Inflammatory macrophage (primary cell): ENCODE measurements at places on chromosomes 12 and 14.
A peak's percentile ranks its signal among the peaks of the same experiment; 100 is the strongest.

- DNase-seq, result peak; percentile 45
These were observed 23.3 kb upstream of the CCER1 start for GRCh38 chr12:90978117-90978770.

DNA sequence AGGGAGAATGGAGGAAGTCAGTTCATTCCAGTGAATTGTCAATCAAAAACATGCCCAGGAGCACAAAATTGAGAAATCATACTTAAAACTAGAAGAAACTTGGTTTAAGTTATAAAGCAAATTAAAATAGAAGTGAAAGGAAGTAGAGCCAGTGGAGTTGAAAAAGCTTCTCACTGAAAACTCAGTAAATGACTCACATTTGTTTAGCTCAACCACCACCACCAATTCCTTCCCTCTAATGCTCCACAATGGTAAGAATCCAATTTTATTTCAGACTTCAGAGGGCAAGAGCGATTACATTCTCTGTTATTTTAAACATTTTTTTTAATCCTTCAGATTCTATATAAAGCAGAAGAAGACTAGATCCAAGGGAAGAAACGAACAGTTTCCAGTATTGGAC is 19.4 kb downstream of the UTP20 start:
- DNase-seq, result no peak

- DNase-seq, result peak; percentile 33
These were observed 175.7 kb upstream of the VASH1 start for GRCh38 chr14:76585616-76586015.

- DNase-seq, result no peak
These were observed 41.7 kb downstream of the PPM1H start for GRCh38 chr12:62893276-62893675.

DNA sequence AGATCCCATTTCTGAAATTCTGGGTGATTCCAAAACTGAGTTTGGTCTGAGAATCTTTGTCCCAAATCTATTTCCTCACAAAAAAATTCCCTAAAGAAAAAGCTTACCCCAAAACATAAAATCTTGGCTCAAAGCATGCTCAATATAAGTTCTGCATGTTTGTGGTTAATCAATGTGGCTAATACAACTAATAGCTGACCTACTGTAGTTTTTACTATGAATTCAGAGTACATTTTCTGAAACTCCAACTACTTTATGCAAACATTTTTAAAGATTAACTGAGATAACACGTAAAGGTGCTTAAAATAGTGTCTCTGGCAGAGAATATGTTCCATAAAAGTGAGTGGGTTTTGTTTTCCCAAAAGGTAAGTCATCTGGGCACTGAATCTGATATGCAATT is 133.1 kb downstream of the MED13L start:
- no peak for DNase-seq

DNA sequence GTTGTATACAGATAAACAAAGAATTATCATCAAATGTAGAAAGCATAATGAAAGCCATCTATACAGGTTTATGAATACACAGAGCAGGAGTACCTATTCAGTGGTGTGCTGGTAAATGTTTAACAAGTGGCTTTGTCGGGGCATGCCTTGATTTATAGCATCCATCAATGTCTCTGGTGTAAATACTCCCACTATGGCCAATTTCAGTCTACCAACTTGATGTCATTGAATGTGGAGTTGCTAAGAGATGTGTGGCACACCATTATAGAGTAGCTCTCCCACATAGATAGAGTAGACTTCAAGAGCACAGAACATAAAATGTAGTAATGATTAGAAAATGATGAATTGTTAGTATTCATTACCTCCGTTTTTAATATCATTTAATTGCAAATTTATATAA is 9.3 kb downstream of the GRIP1 start:
- DNase-seq, result no peak

- no peak for DNase-seq
These were observed 1.0 kb downstream of the SMARCD1 start for GRCh38 chr12:50086148-50086547.

GRCh38 chr14:91142214-91142668 is 28.4 kb downstream of the DGLUCY start:
- peak; percentile 8 for DNase-seq

GRCh38 chr14:23922545-23922944 is 31.0 kb upstream of the DHRS4 start:
- no peak for DNase-seq

GRCh38 chr12:1534748-1535147 is 59.6 kb downstream of the FBXL14 start:
- DNase-seq, result no peak

DNA sequence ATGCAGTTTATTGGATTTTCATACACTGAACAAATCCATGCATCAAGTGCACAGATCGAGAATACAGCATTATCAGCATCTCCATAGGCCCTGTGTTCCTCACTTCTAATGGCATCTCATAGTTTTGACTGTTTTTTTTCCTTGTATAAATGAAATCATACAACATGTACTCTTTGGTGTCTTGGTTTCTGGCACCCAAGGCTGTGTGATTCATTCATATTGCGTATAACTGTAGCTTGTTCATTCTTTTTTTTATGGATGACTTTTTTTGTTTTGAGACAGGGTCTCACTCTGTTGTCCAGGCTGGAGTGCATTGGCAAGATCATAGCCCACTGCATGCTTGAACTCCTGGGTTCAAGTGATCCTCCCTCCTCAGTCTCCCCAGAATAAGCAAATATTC is 14.3 kb downstream of the RASSF8 start:
- DNase-seq, result no peak

DNA sequence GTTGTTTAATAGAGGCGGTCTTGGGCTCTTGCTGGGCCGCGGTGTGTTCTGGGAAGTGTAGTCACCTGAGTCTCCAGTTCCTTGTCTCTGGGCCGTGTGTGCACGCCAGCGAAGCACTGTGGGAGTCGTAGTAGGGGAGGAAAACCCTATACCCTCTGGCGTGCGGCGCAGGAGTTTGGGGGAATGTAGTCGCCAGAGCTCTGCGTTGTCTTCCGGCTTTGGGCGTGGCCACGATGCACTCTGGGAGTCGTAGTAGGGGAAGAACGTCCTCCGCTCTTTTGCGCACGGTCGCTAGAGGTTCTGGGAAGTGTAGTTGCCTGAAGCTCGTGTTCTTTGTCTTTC is 726 bp upstream of the ZNF140 start:
- DNase-seq, result peak; percentile 100
